ENCODE measurements at places on chromosomes 4 and X.

DNA sequence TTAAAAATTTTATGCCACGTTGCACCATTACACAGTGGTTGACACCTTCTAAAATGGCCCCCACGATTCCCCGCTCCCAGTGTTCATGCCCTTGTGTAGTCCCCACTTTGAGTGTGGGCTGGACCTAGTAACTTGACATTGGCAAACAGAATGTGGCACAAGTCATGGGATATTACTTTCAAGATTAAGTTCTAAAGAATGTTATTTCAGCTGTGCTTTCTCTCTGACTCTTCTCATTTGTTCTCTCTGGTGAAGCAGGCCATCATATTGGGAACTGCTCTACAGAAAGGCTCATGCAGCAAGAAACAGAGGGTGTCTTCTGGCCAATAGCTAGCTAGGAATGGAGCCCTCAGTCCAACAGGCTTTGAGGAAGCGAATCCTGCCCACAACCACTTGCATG lies 67.1 kb downstream of the ATXN3L start:
- DNase-seq = no peak

- DNase-seq = no peak
Measured at GRCh38 chr4:65580551-65580950, 89.7 kb downstream of the EPHA5 start.

- no peak for DNase-seq
Measured at GRCh38 chr4:11073621-11074051, 355.1 kb downstream of the HS3ST1 start.

DNA sequence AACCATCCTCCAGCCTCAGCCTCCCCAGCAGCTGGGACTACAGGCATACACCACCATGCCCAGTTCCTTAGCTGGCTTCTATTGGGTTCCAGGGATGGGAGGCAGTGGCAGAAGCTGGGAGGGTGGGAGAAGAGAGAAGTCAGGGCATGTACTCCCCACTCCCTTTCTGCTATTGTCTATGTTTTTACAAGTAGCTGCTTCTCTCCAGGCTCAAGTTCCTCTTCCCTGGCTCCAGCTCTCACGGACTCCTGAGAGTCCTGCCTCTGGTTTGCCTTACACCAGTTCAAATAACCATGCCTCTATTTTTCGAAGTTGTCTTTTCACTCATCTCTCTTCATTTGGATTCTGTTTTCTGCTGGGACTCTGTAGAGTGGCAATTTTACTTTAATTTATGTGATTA lies 2.9 kb downstream of the TBC1D9 start:
- DNase-seq = no peak

GRCh38 chrX:70132877-70133302 lies 357 bp upstream of the IGBP1 start:
- no peak for DNase-seq

DNA sequence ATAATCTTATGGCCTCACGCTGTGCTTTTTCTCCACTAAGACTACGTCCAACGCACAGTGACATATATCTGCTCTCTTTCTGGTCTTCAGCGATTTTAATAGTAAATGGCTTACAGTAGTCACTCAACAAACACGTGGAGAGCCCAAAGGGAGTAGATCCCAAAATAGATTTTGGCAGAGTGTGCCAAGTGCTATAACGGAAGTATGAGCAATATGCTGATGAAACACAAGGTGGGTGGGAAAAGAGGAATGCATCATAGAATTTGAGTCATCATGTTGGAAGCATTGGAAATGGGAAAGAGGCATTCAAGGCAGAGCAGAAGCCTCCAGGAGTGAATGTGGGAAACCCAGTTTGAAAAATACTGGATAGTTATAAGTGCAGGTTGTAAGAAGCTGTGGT lies 129.1 kb upstream of the LDB2 start:
- DNase-seq = no peak

DNA sequence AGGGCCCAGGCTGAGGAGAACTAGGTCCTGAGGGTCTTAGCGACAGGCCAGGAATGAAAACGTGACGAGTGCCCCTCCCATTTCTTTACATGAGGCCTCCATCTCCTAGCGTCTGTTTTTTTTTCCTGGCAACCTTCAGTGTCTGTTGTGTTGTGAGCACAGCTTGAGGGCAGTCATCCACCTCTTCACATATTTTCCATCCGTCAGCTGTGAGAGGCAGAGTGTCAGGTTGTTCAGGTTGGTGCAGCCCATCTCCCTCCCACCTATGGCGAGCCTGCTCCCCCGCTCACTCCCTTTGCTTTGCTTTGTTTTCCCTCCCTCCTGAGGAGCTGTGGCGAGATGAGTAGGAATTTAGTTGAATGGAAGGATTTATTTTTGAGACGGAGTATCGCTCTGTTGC lies 51.7 kb upstream of the CHRNA9 start:
- no peak for DNase-seq

DNA sequence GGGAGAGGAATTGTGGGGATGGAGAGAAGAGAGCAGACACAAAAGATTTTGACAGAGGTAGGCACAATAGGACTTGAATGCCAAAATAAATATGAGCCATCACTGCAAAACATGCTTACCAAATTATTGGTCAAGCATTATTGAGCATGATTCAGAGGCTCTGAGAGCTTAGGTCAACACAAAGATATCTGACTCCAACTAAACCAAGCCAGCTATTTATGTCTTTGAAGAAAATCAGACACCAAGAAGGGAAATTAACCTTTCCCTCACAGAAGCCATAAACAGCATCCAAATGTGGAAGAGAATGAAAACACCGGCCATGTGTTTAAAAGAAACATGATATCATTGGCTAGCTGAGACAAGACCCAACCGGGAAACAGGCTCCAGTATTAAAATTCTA lies 323.2 kb downstream of the RAB28 start:
- no peak for DNase-seq

GRCh38 chrX:129058405-129058804 lies 464.9 kb downstream of the SMARCA1 start:
- DNase-seq = no peak

- peak; percentile 40 for DNase-seq
Measured at GRCh38 chr4:98639523-98639922, 18.9 kb downstream of the TSPAN5 start.

GRCh38 chrX:150324035-150324728 lies 38.9 kb upstream of the MAMLD1 start:
- no peak for DNase-seq
